ENCODE measurements at places on chromosomes 2 and 18.

- no peak for DNase-seq
These were observed 134.8 kb upstream of the CREB1 start for GRCh38 chr2:207394812-207395534.

DNA sequence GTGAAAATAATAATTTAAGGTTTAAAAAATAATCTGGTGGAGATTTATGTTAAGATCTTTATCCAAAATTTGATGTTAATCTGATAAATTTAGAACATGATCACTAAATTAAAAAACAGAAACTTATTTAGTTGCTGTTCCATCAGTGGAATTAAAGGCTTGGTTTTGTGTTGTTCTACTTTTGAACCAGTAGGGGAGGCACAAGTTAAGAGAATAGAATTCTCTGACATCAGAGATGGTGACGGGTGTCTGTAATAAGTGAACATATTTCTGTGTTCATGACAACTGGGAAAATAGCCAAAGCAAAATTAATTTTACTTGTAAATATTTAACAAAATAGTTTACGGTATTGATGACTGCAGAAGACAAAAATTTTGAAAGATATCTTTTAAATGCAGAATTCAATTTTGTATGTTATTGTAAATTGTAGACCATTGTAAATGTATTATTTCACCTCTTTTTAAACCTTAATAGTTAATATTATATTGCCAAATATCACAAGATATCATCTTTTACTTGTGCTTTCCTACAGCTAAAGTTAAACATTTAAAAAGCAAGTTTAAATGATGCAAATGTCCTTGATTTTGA, 106.0 kb downstream of the UBR3 start:
- DNase-seq = no peak

DNA sequence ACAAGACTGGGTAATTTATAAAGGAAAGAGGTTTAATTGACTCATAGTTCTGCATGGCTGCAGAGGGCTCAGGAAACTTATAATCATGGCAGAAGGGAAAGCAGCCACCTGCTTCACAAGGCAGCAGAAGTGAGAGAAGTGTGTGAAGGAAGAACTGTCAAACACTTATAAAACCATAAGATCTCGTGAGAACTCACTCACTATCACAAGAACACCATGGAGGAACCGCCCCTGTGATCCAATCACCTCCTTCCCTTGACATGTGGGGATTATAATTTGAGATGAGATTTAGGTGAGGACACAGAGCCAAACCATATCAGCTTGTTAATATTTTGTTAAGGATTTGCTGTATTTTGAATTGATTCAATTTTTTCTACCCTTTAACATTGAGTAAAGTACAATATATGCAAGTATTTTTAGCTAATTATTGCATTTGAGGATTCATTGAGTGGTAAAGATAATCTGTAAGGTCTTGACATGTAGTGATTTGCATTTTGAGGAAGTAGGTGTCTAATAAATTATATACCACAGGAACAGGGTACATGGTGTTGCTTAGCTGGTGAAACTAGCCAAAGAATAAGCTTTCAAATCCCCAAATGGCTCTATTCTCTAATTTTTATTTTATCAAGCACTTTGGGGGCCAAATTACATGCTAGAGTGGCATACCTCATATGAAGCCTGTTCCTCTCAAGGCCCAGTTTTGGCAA, 3.9 kb upstream of the C2orf69 start:
- no peak for DNase-seq

GRCh38 chr2:143026411-143027054, 102.7 kb upstream of the ARHGAP15 start:
- DNase-seq = no peak

DNA sequence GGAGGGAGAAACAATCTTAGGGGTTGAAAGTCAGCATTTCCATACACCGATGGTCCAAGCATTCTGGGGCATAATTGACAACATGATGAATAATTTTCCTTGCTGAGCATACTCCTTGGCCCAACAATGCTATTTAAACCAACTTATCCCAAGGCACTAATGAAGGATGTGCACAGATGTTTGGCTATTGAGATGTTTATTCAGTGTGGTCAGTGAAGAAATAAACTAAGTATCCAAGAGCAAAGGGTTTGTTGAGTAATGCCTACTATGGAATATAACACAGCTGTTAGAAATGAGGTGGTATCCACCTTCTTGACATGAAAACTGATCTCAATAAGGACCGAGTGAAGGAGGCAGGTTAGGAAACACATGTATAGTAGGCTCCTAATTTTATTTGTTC, 53.9 kb upstream of the RAB6D start:
- DNase-seq = no peak

DNA sequence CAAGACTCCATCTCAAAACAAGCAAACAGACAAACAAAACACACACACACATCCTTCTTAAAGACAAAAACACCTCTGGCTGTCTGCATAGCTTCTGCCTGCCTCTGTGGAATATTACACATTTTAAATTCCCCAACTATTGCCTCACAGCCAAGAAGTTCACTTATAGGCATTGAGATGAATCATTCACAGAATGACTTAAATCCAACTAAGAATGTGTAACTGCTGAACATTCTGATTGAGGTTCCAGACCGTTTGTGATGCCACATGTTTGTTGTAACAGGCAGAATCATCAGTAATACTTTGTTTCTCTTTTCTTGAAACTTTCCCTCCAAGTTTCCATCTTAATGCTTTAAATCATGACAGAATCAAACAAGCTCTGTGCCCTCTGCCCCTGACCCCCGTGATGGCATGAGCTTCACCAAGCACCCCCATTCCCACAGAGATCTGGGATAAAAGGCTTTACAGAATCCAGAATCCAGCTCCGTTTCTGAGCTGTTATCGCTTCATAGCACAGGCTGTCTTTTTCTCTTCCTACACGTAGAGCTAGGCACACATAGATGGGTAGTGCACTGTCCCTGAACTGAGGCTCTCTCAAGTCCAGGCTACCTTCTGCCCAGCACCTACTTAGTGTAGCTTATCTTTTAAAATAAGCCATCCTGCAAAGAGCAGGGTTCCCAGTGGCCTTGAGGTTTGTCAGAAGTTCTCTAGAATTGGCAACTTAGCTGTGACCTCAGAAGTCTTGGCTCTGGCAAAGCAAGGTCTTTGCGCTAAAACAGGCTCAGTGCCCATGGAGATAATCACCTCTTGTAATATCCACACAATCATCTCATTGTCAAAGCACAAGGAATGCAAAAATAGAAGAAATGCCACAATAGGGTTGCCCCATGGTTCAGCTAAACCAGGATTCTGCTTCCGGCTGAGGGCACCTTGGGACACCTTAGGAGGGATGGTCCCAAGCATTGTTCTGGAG, 32.9 kb downstream of the EPAS1 start:
- no peak for DNase-seq

DNA sequence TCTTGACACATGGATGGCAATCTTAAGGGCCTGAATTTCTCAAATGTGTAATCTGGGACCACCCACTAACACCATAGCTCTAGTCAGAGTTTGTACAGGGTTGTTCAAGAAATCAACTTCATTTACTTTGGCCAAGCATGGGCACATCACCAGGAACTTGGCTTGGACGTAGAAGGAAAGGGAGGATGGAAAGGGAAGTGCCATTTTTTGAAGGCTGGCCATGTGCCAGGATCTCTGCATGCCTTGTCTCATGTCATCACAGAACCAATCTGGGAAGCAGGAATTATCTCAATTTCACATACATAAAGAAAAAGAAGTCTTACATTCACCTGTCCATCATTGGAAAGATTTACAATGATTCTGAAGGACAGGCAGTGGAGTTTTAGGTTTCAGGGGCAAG, 128.1 kb downstream of the ANTXR1 start:
- no peak for DNase-seq

Measured in HuH-7.5 (cell line).